PC-3 (cell line): ENCODE measurements at places on chromosomes 3 and 15. TPM values are rescaled to one million over a fixed set of nuclear protein-coding genes. Genes with fewer than 3 reads are reported as not detected.

The CCDC191 gene
- 1.3 and 1.7 TPM in 2 replicates for total RNA-seq

- no peak for DNase-seq
Observed at GRCh38 chr3:40585381-40586016, 60.7 kb downstream of the ZNF621 start.

The IL12A gene
- 6.5 and 8.3 TPM in 2 replicates for total RNA-seq

- DNase-seq = no peak
Observed at GRCh38 chr3:196477678-196478077, 25.9 kb downstream of the RNF168 start.

The LRTM1 gene
- not detected in 2 replicates for total RNA-seq

The CSPG5 gene
- 0.66 and 1.2 TPM in 2 replicates for total RNA-seq

The LHFPL4 gene
- not detected in 2 replicates for total RNA-seq

DNA sequence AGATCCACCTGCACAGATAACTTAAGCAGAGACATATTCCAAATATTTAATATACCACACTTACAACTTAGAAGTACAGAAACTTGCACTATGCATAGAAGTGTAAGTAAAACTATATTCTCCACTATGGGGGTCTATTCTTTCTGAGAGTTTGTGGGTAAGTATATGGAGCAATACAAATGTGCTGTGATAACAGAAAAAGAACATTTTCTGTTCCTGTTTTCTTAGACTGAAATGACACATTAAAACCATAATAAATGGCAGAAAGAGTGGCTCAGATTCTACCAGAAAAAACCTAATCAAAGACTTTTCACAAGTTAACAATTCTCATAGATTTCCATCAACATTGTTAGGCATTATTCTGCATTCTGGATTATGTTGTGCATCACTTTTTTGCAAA, 96.6 kb upstream of the WNT7A start:
- DNase-seq = no peak

- no peak for DNase-seq
Observed at GRCh38 chr3:133896002-133896761, 500 bp upstream of the RAB6B start.
